ENCODE measurements at places on chromosomes 3 and 15.
A peak's percentile ranks its signal among the peaks of the same experiment; 100 is the strongest.

- no peak for DNase-seq
Measured at GRCh38 chr3:69011096-69011730, 2.3 kb downstream of the EOGT start.

DNA sequence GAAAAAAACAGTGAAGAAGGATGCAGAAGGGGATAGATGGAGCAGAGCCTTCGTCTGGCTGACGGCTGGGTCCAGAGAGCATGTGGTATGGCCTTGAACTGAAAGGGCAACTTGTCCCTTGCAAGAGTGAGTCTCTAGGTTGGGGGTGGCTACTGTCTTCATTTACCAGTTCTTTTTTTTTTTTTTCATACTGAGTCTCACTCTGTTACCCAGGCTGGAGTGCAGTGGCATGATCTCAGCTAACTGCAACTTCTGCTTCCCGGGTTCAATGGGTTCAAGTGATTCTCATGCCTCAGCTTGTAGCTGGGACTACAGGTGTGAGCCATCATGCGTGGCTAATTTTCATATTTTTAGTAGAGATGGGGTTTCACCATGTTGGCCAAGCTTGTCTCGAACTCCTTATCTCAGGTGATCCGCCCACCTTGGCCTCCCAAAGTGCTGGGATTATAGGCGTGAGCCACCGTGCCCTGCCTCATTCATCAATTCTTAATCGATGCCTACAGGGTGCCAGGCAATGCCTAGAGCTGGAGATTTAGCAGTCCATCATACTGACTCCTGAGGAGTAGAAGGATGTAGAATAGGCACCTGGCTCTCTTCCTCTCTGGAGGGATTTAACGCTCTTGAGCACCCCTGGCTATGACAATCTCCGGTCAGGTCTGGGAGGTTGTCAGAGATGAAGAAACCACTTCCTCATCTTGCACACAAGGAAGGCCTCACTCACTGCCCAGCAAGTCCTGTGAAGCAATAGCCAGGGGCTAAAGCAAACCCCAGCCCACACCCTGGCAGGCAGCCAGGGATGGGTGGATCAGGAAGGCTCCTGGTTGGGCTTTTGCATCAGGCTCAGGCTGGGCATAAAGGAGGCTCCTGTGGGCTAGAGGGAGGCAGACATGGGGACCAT is at the start of gene CAMP:
Gene CAMP (plus strand): TSS at position 880 of the 898 bp plus-strand sequence. CDS start 17 bp downstream, at position 897.
- DNase-seq: no peak

DNA sequence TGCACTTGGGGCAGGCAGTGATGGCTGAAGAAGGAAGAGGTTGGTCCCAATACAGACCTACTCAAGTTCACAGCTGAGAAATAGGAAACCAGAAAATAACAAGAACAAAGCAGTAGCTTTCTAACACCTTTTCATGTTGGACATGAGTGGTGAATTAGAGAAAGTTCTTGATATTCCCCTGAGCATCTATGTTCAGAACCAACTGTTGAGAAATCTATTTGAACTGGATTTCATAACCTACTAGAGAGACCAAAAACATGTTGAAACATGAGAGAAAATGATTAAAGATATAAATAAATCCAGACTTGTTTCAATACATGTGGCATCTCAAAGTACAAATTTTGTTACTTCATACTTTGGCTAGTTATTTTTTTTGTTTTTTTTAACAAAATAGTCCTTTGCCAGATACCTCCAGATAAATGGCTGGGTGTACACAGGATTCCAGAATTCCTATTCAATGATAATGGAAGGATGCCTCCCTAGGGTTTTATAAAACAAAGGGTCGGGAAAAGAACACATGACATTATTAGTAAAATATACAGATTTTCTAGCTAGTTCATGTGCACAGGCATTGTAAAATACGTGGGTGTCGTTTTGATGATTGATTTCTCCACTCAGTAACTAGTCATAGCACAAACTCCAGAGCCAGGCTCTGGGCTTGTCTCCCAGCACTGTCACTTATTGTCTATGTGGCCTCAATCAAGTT is 34.4 kb upstream of the TNFSF10 start:
- no peak for DNase-seq

GRCh38 chr3:152235709-152236298 is 32.9 kb upstream of the MBNL1 start:
- DNase-seq: no peak

- no peak for DNase-seq
Measured at GRCh38 chr15:69820819-69821218, 276.9 kb downstream of the TLE3 start.

- DNase-seq: no peak
Measured at GRCh38 chr3:113454057-113454456, 12.8 kb upstream of the CFAP44 start.

GRCh38 chr3:186516646-186517045 is 27.5 kb downstream of the CRYGS start:
- no peak for DNase-seq

- peak; percentile 7 for DNase-seq
Measured at GRCh38 chr15:34018021-34018645, 20.9 kb downstream of the AVEN start.

GRCh38 chr15:66129586-66129985 is 124.0 kb downstream of the MEGF11 start:
- DNase-seq: no peak

GRCh38 chr3:50226888-50227389 is 9.1 kb upstream of the GNAI2 start:
- peak; percentile 31 for DNase-seq

DNA sequence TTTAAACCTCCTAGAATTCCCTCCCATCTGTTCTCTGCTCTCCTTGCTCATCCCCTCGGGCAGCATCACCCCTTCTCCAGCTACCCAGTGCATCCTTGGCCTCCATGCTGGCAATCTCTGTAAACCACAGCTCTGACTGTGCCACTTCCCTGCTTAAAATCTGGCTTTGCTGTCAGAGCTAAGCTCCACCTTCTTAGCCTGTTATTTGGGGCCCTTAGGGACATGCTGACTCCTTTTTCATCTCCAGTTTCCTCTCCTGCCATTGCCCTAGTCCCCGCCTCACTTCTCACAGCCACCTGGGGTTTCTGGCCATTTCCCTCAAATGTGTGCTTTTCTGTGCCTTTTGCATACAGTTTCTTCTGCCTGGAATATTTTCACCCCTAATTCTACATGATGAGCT is 5.7 kb downstream of the SLC6A20 start:
- no peak for DNase-seq

- no peak for DNase-seq
Measured at GRCh38 chr15:28060005-28060404, 39.1 kb downstream of the OCA2 start.

DNA sequence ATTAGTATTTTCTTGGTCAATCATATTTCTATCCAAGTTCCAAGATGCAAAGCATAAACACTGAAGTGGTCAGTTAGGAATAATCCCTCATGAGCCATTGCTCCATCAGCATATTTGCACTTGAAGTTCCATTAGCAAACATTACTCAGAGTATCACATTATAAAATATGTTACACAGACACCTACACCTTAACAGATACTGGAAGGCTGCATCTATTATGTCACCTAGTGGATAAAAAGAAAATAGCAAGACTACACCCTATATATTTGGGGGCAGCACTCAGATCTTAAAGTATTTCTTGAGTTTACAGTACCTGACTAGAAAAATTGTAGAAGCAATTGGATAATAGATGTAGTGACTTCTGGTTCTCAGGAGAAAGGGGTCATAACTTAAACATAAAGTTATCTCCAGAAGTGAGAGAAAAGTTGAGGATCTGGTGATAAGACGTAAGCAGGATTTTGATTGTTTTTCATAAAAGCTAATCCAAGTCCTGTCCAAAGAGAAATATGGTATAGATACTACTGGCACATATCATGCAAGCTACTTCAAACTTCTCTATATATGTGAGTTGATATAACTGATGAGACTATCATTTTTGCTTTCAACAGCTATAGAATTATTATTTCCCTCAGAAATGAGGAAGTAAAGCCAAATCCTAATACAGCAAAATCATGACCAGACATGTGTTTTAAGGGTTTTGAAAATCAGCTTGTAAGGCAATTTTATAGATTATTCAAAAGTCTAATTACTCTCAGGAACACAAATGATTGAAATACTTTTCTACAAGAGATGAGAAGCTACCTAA is 422.2 kb downstream of the GBE1 start:
- DNase-seq: no peak

DNA sequence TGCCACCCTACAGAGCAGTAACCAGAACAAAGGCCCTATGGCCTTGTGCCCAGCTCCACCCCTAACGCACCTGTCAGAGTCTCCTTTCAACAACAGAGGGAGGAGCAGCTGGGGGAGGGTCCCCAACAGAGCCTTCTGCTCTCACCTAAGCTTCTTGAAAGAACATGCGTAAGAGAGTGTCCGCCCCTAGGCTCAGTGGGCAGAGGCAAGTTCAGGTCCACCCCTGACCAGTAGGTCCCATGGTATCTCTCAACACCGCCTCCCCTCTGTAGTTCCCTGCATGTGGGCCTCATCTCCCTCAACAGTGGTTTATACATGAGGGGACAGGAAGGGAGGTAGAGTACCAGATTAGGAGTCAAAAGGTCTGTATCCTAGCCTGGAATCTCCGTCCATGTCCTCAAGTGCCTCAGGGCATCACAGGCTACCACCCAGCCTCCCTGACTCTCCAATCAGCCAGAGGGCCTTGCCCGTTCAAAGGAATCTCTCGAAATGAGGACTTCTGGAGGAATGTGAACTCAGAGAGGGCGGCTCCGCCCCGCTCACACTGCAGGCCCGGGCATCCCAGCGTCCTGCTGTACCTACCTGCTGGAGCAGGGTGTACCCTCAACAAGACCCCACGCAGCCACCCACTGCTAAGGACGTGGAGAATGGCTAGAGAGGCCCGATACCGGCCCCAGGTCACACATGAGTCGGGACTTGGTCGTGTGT is 680 bp downstream of the POC1A start:
- DNase-seq: no peak

DNA sequence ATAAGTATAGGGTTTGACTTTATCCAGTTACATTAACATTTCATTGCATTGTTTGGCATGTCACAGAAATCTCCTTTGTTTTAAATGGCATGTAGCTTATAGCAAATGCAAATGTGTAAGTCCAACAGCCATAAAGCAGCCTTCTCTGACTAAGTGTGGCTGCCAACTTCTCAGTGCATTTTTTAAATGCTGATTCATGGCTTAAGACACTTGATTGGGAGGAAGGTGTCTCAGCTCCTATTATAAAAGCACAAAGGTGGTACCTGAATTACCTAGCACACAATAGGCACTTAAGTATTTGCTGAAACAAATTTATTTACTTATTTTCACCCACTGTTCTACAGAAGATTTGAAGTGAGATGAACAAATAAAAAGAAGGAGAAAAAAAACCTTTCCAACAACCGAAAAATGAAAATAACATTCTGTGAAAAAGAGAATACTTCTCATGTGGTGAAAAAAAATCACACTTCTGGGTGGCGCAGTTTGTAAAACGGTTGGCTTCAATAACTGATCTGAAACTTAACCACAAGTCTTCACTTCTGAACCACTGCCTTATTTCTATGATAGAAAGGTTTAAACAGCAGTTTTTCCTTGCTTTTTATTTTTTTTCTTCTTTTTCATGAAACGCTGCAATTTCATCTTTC is 105.5 kb upstream of the ICE2 start:
- DNase-seq: peak; percentile 33

DNA sequence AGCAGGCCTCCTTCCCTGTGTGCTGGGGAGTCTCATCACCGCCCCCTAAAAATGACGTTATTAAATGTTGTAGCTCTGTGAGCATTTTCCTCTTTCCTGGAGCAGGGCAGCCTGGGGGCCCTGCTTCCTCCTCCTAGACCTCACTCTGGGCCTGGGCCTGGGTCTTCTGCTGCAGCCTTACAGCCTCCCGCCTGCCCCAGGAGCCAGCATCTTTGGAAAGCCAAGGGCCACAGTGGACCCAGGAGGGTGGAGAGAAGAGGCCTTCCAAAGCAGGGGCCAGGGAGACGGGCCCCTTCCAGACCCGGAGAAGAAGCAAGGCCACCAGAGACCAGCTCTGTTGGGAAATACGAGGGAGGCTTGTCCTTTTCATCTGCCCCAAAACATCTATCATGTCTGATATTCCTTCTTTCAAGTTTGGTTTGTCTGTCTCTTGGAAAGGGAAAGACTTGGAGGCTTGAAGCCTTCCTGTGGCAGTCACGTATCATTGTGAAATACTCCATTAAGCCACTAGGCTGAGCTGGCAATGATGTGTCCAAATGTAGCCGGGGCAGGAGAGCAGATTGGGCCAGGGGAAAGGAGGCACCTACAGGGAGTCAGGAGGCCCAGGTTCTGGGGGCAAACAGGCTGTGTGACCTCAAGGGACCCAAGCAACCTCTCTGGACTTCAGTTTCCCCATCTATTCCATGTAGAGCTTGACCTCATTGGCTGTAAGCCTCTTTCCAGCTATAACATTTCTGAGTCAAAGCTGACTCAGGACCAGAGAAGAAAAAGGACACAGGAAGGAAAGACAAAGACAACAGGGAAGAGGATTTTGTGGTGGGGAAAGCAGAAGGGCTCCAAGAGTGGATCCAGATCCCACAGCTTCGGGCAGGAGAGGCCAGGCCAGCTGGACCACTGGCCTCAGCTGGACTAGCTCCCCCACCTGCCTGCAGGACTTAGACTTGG is 31.1 kb downstream of the CYP11A1 start:
- no peak for DNase-seq

DNA sequence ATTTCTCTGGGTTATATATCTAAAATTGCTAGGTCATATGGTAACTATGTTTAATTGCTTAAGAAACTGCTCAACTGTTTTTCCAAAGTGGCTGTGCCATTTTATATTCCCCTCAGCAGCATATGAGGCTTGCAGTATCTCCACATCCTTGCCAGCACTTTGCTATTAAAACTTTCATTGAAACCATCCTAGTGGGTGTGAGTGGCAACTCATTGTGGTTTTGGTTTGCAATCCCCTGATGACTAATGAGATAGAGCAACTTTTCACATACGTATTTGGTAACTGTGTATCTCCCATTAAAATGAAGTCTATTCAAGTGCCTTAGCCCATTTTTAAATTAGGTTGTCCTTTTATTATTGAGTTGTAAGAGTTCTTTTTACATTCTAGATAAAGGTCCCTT is 17.3 kb downstream of the KPNA1 start:
- no peak for DNase-seq

DNA sequence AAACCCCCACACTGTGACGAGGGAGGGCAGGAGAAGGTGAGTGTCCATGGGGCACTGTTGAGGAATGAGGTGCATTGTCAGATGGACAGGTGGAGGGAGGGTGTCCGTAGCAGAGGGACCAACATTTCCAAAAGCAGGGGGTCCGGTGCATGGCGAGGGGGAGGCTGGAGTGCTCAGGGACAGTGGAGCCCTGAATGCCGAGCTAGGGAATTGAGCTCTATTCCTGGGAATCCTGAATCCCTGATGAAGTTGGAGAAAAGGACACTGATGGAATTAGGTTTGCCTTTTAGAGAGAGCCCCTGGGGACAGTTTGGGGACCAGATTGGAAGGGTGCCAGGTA is 7.9 kb upstream of the ANPEP start:
- DNase-seq: no peak

DNA sequence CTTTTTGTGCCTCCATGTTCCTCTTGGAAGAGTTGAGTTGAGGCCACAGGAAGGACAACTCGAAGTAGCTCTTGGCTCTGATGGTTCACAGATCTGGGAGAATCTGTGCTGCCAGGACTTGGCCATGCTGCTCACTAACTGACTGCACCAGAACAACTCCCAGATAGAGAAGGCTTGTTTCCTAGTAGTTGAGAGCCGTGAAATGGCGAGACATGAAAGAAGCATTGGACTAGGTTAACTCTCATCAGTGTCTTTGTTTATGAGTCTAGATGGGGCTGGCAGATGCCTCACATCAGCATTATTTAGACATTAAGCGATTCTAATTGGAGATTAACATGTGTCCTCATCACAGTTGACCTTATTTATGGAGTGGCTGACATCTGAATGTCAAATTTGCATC is 92.9 kb upstream of the AGBL1 start:
- no peak for DNase-seq
